Daoy (cell line): ENCODE measurements at places on chromosomes 16 and 17. TPM values are rescaled to one million over a fixed set of nuclear protein-coding genes. Genes with fewer than 3 reads are reported as not detected.

Gene RPH3AL
- 3.8 and 7.4 TPM in 2 replicates for total RNA-seq

Gene PLEKHH3
- total RNA-seq: 2.5 and 8.9 TPM in 2 replicates

DNA sequence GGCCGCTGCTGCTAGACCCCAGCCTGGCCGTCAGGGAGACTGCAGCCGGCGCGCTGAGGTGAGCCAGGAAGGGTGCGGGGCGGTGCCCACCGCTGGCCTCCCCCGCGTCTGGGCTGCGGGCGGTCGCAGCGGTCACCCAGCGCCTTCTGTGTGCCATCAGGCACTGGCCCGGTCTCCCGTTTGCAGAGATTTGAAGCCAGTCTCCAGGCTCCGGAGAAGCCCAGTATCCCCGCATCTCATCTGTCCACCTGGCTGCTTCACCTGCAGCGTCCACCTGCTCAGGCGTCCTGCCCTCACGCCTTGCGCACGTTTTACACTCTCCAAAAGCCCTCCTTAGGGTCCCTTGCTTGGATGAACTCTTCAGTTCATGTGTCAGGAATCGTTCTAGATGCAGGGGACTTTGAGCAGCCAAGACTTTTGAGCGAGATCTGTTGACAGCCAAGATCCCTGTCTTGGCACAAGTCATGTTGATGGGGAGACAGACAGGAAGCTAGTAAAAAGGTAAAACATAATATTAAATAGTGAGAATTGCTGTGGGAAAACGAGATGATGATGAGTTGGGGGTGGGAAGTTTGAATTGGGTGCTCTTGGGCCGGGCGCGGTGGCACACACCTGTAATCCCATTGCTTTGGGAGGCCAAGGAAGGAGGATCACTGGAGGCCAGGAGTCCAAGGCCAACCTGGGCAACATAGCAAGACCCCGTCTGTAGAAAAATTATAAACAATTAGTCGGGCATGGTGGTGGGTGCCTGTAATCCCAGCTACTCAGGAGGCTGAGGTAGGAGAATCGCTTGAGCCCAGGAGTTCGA, 916 bp downstream of the HEATR3 start:
- DNase-seq: no peak

DNA sequence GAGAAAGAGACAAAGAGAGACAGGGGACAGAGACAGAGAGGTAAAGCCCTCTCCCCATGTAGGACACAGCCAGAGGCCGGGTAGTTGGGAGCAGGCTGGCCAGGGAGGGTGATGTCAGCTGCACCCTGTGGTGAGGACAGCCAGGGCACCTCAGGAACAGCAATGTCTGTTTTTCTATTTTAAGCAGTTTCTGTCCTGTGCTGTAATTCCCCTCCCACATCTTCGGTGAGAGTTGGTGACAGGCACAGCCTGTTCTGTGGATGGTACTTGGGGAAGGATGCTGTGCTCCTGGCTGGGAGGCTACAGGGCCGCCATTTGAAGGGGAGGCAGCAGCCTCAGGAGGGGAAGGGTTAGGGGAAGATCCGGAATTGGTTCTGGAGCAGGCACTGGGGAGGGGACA, 163.5 kb downstream of the SDK2 start:
- DNase-seq: no peak

GRCh38 chr16:72400257-72401083, 228.5 kb upstream of the PMFBP1 start:
- peak; percentile 33 for DNase-seq
